ENCODE measurements at places on chromosomes 5 and 9.

DNA sequence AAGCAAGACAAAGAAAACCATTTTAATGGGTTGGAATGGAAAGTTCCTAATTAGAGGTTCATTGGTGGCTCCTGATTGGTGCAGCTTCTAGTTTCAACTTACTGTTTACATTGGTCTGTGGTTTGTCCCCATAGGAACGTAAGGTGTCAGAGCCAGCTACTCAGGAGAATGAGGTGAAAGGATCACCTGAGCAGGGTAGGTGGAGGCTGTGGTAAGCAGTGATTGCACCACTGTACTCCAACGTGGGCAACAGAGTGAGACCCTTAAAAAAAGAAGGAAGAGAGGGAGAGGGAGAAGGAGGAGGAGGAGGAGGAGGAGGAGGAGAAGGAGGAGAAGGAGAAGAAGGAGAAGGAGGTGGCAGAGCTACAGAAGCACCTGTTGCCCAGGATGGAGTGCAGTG is 30.4 kb downstream of the KCNIP1 start:
- DNase-seq = no peak

DNA sequence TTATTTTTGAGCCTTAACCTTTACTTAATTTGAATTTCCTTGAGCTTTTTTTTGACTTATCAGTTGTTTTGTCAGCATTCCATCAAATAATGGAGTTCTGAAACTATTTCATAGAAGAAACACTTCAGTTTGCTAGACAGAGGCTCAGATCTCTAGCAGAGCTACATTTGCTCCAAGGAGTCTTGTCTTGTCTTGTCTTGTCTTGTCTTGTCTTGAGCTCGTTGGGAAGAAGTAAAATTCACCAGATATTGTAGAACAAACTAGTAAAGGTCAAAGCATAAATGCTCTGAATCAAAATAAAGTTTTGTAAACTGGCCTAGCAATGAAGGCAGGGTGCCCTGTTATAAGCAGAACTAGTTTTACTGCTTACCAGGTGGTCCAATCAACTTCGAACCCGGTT is 33.5 kb downstream of the RAB24 start:
- DNase-seq = no peak

GRCh38 chr5:133723651-133724366 is 111.5 kb upstream of the FSTL4 start:
- no peak for DNase-seq

DNA sequence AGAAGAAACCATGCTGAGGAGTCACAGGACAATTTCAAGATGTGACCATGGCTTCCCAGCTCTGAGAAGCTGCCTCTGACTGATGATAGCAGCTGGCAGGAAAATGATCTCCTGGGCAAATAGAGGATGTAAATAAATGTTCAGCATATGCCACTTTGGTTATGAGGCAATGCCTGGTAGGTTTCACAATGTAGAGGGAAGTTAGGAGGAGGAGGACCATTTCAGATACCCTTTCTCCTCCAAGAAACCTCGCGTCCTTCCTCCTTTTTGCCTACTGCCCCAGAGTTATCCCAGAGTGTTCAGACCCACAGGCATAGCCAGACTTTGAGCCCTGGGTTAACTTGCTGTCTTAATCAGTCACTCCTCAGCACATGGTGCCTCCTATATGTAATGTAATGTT is 541.6 kb upstream of the DAP start:
- no peak for DNase-seq

- DNase-seq = peak; percentile 31
Measured at GRCh38 chr9:33778700-33779351, 16.5 kb upstream of the PRSS3 start.

GRCh38 chr5:17439956-17440355 is 58.1 kb upstream of the TAF11L2 start:
- DNase-seq = no peak

DNA sequence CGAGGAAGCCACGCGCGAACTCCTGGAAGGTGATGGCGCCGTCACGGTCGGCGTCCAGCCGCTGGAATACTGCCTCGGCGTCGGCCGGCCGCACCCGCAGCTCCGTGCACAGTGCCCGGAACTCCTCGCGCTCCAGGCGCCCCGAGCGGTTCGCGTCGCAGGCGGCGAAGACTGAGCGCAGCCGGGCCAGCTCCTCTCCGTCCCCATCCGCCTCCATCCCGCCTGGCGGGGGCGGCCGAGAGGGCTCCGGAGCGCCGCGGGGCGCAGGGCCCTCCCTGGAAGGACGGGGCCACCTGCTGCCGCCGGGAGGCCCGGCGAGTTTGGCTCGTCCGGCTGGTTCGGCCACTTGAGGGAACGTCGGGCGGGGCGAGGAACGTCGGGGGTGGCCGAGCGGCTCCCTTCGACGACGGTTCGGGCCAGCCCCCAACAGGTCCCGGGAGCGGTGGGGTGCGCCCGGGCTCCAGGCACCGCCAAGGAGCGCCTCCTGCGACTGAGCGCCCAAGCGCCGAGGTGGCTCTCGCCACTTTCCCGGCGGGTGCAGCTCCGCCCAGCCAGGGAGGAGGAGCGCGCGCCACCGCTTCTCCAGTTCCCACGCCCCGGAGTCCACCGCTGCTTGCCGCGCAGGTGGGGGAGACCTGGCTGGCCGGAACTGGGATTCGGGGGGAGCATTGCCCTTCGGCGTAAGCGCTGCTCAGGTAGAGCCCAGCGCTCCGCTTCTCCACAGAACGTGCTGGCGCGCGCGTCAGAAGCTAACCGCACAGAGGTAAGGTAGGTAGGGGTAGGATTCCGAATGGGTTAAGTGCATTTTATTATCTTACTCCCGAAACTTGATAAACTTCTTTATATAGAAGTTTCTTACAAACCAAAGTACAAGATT is at the start of gene RASEF:
Gene RASEF (minus strand): TSS at position 492 of the 877 bp plus-strand sequence. CDS start 275 bp downstream, at position 217.
- DNase-seq = no peak

DNA sequence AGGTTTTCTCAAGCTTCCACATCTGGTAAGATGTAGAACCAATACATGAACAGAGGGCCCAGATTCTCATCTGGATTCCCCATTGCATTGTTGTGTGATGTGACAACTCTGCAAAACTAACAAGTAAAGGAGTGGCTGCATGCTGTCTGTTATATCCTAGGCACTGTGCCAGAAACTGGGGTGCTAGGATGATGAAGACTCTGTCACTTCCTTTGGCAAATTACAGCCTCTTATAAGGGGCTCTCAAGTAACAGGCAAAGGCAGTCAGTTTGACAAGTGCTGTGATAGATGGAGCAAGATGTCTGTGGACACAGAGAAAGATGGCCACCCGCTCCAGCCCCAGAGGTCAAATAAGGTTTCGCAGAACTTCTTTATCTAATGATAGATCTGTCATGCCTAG is 115.7 kb downstream of the PAPPA start:
- no peak for DNase-seq

DNA sequence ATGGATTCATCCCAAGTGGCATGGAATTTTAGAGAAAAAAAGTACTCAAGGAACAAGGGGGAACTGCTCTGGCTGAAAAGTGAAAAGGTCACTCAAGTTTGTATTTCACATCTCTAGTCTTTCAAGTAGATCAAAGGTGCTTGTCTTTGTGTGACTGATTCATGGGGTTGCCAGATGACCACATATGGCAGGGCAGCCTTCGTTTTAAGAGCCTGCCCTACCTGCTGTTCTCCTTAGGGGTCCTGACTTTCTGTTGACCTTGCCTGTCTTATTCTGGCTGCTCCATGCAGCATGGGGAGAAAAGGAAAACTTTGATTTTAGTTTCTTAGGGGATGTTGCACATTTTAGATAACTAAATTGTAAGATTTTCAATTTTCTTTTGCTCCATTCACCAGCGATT is 877.7 kb downstream of the TLE1 start:
- DNase-seq = no peak

DNA sequence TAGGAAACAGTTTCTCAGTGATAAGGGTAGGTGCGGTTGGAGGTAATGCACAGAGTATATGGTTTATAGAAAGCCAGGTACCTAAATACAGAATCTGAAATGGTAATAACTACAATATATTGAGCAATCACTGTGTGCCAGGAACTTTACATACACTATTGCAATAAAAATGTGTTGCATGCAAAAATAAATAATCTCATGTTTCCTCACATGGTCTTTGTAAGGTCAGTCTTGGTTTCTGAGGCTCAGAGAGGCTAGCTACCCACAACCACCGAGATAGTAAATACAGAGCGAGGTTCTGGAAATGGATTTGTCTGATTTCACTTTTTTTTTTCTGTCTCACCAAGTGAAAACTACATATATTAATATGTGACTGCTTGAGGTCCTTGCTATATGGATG is 128.9 kb downstream of the CAMK4 start:
- DNase-seq = no peak

GRCh38 chr9:129962451-129962864 is 80.5 kb downstream of the FNBP1 start:
- DNase-seq = no peak

DNA sequence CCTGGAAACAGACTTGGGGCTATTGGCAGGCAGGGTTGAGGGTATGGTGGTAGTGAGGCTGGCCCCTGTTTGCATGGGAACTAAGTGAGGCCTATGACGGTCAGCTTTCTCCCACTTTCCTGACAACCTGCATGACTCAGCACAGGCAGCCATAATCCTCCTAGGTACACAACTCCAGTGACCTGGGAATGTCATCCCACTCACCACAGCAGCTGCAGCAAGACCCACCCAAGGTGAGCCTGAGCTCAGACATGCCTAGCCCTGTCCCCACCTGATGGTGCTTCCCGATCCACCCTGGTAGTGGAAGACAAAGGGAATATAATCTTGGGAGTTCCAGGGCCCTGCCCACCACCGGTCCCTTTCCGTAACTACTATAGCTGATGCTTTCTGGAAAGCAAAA is 178.7 kb downstream of the NDUFS4 start:
- DNase-seq = no peak

DNA sequence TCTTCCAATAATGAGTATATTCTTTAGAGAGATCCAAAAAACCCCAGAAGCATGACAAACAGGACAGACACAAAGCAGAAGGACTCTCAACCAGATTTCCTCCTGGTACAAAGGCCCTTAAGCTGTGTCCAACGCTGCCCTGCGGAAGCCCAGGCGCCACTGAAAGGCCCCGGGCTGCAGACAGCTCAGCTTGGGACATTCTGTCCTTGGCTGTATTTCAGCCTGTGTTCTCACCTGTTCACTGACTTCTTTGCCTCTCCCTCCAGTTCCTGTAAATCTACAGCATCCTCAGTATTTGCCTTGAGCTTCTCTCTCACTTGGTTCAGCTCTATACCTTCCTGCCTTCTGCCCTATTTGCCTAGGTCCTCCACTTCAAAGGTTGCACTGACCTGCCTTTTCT is 96.5 kb downstream of the SH3TC2 start:
- DNase-seq = no peak

GRCh38 chr5:9479990-9480389 is 65.9 kb downstream of the SEMA5A start:
- no peak for DNase-seq

- DNase-seq = no peak
Measured at GRCh38 chr9:136857166-136857565, 5.0 kb downstream of the MAMDC4 start.

DNA sequence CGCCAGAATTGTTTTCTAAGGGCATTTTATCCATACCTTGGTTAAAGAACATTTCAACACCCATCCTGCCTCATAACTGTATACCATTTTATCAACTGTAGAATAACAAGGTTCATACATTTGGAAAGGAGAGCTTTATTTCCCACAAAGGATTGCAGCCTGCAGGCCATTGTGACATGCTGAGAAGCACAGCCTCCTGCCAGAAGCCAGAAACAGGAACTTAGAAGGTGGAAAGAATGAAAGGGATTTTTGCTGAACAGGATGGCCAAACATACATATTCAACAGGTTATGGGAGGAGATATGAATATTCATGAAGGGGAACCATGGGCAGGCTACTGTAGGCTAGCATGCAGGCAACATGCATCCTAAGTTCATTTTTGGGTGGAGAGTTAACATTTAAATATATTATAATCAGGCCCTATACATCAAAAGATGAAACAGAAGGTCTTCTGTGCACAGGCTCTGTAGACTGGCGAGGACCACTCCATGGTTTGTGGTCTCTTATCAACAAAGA is 59.9 kb upstream of the DIRAS2 start:
- no peak for DNase-seq

GRCh38 chr9:133009906-133010582 is 20.8 kb upstream of the GTF3C5 start:
- DNase-seq = no peak

DNA sequence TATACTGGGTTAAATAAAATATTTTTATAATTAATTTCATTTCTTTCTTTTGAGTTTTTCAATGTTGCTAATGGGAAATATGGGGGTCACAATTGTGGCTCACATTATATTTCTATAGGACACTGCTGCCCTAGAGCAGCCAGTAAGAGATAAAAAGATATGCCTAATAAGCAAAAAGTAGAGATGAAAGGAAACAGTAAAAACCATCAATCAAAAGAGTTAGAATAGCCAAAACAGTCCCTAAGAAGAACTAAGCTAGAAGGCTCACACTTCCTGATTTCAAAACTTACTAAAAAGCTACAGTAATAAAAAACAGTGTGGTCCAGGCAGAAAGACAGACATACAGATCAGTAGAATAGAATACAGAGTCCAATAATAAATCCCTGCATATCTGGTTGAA is 104.4 kb downstream of the FANCC start:
- DNase-seq = no peak

- no peak for DNase-seq
Measured at GRCh38 chr9:132201780-132202703, 40.2 kb downstream of the NTNG2 start.

GRCh38 chr5:153276151-153276550 is 214.3 kb upstream of the GRIA1 start:
- peak; percentile 6 for DNase-seq

GRCh38 chr5:137872466-137872865 is 4.8 kb downstream of the MYOT start:
- DNase-seq = no peak

DNA sequence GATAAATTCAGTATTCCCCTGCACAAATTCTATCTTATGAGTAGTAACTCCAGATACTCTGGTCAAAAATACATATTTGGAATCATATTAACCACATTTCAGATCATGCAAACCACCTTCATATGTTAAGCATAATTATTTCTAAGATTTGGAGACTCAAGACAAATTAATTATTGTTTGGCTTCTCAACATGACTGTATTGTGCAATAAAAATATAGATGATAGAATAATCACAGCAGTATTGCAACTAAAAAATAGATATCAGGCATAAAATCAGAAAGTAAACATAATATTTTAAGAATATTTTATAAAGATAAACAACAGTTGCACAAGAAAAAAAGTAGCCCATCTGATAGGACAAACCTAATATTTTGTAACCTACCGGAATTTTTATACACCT is 1767.6 kb upstream of the NUDT12 start:
- DNase-seq = no peak

- no peak for DNase-seq
Measured at GRCh38 chr5:124644138-124644537, 102.3 kb downstream of the ZNF608 start.

- DNase-seq = no peak
Measured at GRCh38 chr5:67806654-67807438, 408.7 kb upstream of the PIK3R1 start.

DNA sequence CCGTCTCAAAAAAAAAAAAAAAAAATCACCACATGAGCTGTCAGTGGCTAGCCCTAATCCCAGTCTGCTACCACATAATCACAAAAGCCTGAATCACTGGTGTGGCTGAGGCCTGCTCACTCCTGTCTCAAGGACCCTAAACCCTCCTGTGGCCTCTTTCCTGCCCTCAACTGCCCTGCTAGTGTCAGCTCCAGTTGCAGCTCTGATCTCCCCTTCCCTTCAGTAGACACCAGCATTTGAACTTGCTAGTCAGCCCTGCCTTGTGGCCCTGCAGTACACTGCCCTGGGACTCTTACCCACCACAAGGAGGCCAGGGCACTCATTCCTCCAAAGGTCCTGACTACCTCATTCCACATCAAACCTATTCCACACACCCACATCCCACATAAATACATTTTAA is 9.5 kb upstream of the P4HA2 start:
- DNase-seq = no peak
